ENCODE measurements at places on chromosomes 1 and 21.

- DNase-seq: no peak
These were observed 1.1 kb downstream of the LGALS8 start for GRCh38 chr1:236524895-236525184.

DNA sequence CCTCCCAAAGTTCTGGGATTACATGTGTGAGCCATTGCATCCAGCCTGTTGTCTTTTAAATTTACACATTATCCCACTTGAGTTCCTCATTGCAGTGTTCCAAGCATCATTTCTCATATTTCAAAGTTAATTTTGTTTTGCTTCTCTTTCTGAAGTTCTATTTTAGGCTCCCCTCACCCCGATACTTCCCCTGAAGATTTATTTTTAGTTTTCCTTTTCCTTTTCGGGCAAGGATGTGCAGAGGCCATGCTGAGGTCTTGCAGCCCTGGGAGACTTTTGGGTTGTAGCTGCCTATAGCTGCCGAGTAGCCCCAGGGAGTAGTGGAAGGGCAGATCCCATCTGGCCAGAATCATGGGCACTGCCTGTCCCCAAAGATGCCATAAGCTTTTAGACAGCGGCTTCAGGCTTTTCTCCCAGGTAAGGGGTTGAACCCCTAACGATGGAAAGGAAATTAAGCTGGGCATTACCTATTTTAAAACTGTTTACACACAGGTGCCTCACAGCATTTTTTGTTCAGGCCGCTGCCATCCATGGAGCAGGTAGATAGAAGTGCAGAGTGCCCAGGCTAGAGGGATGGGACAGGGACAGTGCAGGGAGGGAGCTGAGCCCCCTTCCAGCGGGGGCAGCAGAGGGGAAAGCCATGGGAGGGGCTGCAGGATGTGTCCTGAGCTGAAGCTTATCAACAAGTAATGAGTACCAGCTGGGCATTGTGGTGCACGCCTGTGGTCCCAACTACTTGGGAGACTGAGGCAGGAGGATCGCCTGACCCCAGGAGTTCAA lies 15.9 kb downstream of the PSEN2 start:
- DNase-seq: no peak

- DNase-seq: no peak
These were observed 21.9 kb upstream of the ARF1 start for GRCh38 chr1:228060458-228061190.

- no peak for DNase-seq
These were observed 269.9 kb downstream of the HLX start for GRCh38 chr1:221149111-221149510.

DNA sequence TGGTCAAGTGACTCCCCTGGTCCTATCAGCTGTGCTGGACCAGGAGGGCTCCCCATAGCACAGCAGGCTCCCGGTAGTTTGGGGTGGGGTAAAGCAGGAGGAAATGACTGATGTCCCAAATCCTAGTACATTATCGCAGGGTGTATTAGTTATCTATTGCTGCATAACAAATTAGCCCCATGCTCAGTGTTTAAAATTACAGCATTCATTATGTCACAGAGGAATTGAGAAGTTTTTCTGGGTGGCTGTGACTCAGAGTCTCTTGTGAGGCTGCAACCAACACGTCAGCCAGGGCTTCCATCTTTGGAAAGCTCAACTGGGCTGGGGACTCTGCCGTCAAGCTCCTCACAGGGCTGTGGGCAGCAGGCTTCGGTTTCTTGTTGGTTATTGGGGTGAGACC lies 34.3 kb upstream of the LAPTM5 start:
- DNase-seq: no peak

DNA sequence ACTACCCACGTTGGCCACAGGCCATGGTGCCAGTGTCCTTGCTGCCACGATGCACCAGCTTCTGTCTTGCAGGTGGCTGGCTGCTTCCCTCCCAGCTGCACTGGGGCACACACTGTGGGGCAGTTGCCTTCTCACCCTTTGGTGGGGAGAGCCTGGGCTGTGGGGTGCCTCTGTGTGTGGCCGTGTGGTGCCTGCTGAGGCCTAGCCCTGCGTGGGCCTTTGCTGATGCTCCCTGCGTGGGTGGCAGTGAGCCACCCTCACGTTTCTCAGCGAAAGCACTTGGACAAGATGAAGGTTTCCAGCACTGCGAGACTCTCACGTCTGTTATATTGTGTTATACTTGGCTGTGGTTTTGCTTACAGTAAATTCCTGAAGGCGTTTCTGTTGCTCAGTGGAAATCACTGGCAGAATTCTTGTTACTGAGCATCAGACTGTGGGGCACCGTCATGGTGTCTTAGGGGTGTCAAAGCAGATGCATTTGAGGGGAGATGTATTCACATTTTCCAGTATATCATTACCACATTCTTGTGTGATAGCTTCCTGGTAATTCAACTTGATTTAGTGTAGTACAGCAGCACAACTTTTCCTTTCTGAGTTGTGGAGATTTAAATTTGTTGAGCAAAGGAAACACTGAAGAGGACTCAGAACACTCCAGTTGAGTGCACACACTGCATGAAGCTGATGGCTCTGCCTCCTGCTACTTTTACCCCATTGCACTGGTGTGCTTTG lies 124.7 kb downstream of the PCBP3 start:
- no peak for DNase-seq

GRCh38 chr1:152626744-152627143 lies 3.8 kb upstream of the LCE3A start:
- DNase-seq: no peak

DNA sequence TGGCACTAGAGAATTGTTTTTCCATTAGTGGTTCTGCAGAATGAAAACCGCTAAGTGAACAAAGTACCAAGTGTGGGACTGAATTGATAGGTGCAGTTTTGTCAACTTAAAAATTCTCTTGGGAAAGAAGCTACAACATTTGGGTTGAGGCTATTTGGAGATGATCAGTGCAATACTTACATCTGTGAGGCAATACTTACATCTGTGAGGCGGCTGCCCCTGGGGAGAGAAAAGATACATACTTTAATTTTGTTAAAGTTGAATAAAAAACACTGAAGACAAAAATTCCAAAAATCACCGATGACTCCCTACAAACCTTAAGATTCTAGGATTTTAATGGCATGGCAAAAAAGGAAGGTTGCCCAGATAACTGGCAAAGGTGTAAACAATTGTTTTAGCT lies 1.7 kb downstream of the CFAP410 start:
- DNase-seq: no peak

- no peak for DNase-seq
These were observed 83.4 kb downstream of the ASH1L start for GRCh38 chr1:155479205-155479604.

DNA sequence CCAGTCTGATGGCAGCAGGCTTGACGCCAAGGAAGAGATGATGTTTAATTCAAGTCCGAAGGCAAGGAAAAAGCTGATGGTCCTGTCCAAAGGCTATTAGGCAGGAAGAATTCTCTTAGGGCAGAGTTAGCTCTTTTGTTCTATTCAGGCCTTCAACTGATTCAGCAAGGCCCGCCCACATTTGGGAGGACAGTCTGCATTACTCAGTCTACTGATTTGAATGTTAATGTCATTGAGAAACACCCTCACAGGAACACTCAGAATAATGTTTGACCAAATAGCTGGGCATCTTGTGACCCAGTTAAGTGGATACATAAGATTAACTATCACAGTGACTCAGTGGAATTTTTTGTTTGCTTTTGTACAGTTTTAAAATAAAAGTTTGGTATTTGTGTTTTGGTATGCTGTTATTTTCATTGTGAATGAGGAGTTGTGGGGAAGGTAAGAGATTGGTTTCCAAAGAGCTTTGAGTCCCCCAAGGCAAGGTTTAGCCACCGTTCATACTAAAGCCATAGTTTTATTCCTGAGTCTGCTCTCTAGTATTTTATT lies 1.7 kb upstream of the ZNF691 start:
- no peak for DNase-seq

DNA sequence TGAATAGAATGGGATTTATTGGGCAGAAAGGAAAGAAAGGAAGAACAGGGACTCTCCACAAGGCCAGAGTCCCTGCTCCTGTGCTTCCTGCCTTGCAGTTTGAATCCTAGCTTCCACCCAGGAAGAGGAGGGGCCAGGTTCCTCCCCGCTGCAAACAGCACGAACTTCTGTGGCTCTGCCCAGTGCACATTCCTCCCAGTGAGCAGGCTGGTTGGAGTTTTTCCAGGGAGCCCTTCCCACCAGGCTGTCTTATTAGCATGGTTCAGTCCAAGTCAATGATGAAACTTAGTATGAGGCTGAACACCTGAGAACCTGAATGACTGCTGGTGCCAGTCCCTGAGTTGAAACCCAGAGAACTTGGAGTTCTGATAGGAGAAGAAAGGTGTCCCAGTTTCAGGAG lies 247.2 kb downstream of the DUSP10 start:
- no peak for DNase-seq

DNA sequence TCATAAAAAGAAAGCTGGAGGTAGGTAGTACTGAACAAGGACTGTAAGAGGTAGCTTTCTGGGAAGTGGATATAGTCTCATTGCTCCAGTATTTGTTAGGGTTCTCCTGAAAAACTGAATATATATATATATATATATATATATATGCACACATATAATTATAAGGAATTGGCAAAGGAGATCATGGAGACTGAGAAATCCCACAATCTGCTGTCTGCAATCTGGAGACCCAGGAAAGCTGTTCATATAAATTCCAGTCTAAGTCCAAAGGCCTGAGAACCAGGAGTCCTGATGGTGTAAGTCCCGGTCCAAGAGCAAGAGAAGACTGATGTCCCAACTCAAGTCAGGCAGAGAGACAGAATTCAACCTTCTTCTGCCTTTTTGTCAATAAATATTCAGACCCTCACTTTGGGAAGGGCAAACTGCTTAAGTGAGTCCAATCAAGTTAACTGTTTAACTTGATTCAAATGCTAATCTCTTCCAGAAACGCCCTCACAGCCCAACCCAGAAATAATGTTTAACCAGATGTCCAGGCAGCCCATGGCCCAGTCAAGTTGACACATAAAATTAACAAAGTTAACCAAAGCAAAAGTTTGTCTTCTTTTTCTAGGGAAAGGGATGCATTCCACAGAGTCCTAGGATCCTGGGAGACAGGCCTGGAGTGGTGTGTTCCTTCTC lies 225.3 kb upstream of the KAZN start:
- no peak for DNase-seq

DNA sequence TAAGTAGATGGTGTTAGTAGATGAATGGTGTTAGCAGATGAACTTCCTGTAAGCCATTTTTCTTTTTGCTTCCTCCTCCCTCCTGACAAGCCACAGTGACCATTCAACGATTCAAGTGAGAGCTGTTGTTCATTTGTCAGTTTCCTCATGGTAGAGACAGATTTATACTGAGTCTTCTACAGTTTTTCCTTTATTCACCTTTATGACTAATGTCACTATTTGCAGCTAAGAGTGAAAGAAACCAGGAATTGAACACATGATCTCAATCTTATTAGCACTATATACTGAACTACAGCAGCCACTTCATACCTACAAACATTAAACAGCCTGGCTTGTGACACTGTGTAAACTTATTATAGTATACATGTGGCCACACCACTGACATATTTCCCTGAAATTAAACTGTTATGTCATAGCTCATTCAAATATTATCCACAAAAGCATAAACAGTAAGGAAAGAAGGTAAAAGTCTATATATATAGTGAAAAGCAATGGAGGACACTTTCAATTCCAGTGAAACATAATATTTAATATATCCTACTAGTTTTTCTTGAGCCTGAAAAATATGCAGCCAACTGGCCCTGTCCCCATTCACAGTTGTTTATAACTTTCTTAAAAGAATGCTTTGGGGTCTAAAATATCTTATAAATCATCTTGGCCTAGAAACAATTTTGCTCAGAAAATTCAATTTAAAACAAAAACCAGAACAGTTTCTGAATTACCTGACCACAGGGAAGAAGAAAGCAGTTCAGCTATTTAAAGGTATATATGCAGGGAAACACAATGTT lies 566.9 kb upstream of the ZRANB2 start:
- no peak for DNase-seq

DNA sequence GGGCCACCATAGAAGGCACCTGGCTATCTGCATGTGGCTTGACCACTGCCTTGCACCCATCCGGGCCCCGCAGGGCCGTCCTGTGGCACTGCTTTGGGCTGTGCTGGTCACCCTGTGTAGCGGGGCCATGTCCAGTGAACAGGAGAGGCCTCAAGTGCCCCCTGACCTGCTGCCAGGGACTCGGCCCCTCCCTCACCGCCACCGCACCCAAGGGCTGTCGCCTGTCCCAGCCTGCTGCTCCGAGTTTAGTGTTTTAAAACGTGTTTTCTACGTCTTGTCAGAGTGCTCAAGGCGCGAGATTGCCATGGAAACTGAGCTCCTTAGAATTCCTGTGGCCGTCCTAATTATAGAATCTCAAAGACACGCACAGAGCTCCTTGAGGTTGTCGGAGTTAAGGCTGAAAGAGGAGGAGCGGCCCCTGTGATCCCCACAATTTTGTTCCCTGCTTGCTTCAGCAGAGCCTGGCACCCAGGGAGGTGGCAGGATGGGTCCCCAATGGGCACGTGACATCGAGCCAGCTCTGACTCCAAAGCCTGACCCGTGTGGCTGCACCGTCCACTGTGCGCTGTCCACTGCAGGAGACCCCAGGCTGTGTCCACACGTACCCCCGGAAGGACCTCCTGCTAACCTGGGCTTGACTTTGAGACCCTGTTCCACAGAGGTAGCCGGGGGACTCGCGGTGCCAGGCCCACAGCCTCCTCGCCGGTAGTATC lies 66.2 kb downstream of the FAAP20 start:
- DNase-seq: no peak

DNA sequence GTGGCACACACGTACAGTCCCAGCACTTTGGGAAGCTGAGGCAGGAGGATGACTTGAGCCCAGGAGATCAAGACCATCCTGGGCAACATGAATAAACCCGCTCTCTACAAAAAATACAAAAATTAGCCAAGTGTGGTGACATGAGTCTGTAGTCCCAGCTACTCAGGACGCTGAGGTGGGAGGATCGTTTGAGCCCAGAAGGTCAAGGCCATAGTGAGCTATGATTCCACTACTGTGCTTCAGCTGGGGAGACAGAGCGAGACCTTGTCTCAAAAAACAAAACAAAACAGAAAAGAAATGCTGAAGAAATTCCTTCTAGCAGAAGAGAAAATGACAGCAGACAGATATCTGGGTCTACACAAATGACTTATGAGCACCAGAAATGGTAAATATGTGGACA lies 10.3 kb downstream of the ALDH9A1 start:
- no peak for DNase-seq

- peak; percentile 72 for DNase-seq
These were observed 17.9 kb upstream of the ETV3 start for GRCh38 chr1:157156058-157156541.

GRCh38 chr1:88979054-88979748 lies 13.2 kb downstream of the KYAT3 start:
- no peak for DNase-seq
